ENCODE measurements at places on chromosomes 2 and 18.

DNA sequence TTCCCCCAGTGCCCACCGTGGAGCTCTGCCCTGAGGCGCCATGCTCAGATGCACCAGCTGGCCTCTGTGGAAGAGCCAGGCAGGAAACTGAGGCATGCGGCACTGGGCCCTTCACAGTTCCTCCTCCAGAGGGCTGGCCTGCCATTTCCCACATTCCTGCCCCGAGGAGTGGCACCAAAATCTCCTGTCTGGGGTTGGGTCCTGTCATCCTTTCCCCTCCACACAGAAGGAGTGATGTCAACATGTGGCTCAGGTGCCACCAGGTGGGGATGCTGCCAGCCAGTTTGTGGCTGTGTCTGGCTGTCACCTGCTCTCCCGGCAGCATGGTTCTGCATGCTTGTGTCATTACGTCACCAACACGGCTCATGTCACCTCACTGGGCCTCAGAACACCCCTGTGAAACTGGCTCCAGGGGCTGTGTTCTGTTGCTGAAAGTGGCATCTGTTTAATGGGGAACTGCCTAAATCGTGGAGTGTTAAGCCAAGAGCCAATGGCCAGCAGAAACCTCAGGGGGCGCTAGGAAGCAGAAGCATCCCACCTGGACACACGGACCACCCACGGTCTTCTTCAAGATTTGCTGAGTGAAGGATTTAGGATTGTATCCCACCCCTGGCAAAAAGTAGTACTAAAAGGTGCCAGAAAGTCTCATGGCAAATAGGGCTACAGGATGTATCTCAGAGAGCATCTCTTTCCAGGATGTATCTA, 51.3 kb downstream of the ZAP70 start:
- DNase-seq, result no peak

DNA sequence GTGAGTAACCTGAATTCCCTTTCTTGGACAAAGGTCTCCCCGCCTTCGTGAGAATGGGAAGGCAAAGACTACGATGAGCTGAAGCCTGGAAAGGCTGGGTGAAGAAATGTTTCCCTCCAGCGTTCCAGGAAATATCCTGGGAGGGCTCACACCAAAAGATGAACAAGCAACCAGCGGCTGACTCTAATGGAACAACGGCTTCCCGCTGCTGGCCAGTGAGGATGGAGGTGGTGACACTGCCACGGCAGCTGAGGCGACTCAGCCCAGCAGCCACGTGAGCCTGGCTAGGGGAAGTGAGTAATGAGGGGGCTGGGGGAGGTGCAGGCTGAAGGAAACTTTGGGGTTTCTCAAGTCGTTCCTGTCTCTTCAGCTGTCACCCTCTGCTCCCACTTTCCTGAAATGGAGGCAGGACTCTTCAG, 105.0 kb upstream of the SMAD7 start:
- peak; percentile 15 for DNase-seq

GRCh38 chr2:100857915-100858314, 38.0 kb downstream of the NPAS2 start:
- no peak for DNase-seq

DNA sequence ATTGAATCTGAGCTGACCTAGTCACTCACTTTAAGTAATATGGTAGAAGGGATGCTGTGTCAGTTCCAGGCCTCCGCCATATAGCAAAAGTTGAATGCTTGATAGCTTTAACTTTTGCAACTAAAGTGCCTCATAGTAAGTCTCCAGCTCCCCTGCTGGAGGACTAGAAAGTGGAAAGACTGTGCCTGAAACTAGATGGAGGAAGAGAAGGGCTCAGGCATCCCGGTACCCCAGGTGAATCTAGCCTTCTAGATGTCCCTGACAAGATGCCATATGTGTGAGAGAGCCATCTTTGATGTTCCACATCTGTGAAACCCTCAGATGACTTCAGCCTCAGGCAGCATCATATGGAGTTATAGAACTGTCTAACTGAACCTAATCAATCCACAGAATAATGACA, 21.0 kb downstream of the OTX1 start:
- DNase-seq, result no peak

DNA sequence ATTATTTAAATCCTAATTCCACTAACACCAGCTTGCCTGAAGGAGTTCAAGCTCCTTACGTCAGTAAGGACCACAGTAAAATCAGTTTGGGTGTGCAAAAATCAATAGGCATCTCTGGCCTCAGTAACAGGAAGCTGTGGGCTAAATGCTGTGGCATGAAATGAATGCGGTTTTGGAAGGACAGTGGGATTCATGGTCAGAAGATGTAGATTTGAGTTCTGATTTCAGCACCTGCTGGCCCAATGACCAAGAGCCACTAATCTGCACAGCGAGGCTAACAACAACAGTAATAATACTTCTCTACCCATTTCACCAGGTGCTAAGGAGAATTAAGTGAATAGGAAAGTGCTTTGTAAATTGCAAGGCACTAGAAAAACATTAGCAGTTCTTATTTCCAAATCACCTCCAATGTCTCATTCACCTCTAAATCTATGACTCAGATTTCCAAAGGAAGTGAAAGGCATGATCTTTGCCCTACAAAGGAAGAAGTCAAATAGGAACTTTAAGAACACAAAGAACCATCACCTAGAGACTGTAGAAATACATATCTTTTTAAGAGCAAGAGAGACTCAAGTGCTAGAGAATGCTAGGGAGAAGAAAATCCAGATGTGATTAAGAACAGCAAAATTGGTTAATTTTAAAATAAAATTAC, 172.6 kb downstream of the ANKRD44 start:
- DNase-seq, result no peak

- no peak for DNase-seq
These were observed 32.6 kb downstream of the MTA3 start for GRCh38 chr2:42601076-42601475.

DNA sequence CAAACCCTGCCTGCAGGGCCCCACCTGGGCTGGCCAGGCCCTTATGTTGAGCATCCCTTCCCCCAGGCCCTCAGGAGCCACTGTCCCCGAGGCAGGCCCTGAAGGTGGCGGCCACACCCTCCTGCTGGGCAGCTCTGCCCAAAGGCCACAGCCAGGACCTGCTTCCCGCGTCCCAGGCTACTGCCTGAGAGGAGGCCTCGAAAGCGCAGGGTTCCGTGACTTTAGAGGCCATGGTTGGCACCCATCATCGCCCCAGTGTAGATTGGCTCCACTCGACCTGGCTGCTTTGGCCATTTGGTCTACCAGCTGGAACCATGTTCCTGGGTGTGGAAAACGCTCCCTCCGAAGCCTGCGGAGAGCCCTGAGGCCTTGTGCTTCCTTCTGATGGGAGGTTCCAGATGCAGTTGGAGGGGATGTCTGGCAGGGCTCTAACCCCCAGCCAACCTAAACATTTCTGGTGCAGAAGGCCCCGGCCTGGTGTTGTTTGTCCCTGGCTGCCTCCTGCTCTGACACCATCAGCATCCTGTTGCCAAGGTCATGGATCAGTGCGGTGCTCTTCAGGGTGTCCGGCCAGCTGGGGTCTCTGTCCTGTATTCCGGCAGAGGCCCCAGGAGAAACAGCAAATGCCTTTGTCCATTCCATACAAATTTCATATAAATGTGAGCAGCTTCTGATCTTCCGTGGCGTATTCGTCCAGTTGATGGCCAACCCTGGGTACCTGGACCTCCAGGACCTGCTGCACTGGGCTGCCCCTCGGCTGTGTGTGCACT, 14.7 kb downstream of the CAPN10 start:
- DNase-seq, result no peak

GRCh38 chr18:24011123-24011917, 3.2 kb upstream of the TTC39C start:
- DNase-seq, result no peak

- no peak for DNase-seq
These were observed 252.1 kb upstream of the TANK start for GRCh38 chr2:160908157-160908556.

DNA sequence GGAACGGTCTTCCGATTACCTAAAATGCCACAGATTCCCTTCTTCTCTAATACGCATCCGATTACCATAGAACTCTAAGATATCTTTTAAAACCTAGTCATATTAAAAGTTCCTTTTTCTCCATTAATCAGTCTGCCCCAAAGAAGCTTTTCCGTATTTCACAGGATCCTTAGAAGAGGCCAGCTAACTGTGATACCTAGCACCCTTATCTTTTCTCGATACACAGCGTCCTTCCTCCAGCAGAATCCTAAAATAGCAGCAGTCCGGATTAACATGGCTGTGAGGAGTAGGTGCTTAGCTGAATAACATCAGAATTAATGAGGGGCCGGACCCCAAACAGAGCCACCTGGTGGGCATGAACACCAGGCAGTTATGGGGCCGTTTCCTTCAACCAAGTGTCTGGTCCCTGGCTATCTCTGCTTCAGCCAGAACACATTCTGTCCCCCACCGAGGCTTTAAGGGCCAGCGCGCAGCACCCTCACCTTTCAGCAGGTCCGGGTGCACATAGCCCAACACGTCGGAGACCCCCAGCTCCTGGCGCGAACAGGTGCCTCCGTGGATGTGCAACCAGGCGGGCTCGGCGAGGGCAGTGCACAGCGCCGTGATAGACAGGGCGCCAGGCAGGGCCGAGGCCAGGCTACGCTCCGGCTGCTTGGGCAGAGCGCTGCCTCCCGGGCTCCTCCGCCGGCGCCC, 995 bp downstream of the TMEM127 start:
- no peak for DNase-seq

DNA sequence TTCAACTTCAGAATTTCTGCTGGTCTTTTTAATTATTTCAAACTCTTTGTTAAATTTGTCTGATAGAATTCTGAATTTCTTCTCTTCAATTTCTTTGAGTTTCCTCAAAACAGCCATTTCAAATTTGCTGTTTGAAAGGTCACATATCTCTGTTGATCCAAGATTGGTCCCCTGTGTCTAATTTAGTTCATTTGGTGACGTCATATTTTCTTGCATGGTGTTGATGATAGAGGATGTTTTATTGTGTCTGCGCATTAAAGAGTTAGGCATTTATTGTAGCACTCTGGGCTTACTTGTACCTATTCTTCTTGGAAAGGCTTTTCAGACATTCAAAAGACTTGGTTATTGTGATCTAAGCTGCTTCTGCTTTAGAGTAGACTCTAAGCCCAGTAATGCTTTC, 698.4 kb upstream of the LRRTM1 start:
- DNase-seq, result no peak

DNA sequence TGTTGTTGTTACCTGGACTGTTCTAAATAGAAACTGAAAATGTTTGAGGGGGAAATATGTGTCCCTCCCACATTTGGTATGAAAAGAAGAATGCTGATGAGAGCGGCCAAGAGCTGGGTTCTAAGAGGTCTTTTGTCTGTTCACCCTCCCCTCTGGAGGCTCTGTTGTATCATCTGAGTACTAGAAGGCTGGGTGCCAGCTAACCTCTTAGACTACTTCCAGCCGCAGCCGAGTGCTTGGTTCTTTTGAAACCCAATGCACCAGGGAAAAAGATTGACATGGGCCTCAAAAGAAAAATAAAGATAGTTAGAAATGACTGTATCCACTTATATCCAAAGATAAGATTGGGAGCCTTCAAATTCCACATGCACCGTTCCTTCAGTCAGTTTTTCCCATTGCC, 255.9 kb downstream of the TXNL1 start:
- no peak for DNase-seq

DNA sequence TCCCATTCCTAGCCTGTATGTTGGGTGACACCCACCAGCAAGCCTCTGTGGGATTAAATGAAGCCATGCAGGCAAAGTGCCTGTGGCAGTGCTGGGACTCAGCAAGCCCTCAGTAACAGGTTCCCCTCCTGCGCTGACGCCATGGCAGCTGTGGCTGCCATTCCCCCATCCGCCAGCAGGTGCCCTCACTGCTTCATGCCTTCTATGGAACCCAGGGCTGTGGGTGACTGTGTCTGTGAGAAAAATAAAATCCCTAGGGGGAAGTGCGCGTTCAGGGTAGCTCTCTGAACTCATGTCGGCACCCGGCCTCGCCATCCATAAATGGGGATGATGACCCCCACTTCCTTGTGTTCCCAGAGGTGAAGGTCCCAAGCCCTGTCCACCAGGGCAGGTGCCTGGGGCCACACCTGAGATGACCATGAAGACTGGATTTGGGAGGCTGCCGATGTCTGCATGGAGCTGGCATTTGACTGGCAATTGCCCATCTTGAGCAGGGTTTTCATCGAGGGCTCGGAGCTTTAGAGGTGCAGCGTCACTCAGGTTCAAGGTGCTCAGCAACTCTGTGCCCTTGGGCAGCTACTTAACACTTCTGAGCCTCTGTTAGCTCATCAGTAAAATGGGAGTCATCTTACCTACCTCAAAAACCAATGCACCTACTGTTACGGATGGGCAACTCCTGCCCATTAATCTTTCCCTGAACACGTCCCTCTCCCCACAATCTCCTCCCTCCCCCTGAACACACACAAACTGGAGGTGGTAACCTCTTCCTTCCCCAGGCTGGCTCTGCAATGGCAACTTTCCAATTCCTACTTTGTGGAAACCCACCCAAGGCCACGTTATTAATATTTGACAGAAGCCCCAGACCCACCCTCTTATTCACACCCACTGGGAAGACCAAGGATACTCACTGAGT, 2.9 kb upstream of the MAL start:
- peak; percentile 61 for DNase-seq

DNA sequence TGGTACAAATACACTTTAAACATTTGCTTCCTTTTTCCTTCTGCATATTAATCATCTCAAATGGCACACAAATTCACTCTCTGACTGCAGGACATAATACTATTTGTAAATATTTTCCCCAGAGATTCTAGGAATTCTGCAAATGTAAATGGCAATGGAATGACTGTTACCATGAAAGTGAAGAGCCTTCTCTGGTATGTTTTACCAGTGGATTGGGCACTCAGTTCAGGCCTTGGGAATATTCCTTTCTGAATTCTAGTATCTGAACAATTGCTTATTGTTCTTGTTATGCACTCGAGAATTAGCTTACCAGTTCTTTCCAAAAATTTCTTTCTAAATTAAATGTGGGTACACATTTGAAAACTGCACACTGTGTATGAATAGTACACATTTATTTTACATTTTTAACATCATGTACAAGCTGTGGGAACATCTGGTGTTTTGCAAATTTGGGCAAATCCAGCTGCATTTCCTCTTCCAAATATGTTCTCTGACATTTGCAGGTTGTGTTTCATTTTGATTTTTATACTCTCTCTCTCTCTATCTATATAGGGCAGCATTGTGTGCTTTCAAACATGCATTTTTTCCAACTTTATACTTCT, 289.1 kb downstream of the NBAS start:
- DNase-seq, result no peak

DNA sequence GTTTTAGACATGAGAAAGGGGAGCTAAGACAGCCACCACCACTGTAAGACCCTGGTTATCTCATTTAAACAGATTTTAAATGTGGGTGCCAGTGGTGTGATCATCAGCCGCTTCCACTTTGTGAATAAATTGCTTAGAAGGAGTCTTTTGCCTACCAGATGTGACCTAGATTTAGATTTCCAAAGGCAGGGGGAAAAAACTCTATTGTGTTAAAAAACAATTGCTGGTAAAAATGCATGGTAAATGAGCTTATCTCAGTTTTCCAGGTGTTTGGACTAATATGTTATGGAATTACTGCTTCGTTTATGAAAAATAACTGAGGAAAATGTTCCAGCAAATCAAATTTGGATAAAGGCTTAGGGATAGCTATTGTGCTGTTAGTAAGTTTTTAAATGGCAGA, 466.3 kb upstream of the RAB12 start:
- DNase-seq, result no peak
